ENCODE measurements at places on chromosomes 16 and 17.

- DNase-seq, result no peak
Observed at GRCh38 chr17:1931844-1932579, 93.1 kb downstream of the RTN4RL1 start.

DNA sequence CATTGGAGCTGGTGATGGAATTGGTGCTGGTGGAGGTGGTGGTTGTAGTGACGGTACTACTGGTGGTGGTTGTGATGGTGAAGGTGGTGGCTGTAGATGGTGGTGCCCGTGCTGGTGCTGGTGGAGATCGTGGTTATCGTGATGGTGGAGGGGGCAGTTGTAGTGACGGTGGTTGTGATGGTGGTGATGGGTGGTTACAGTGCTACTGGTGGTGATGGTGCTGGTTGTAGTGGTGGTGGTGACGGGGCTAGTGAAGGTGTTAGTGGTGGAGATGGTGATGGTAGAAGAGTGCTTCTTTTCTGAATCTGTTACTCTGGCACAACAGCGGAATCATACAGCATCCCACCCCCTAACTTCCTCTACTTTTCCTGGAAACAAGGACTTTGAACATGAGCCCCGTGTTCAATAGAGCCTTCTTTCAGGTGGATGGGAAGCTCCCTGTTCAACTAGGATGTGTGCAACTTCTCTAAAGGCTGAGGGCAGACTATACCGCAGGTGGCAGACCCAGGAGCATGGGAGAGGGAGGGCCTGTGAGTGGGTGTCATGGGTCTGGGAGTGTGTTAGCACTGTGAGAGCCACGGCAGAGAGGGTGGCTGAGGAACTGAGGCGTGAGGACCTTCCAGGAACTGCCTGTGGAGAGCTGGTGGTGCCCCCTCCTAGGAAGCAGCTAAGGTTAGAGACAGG, 8.2 kb downstream of the TBX21 start:
- DNase-seq, result no peak

- no peak for DNase-seq
Observed at GRCh38 chr17:80352991-80353665, 61.8 kb upstream of the ENDOV start.

- no peak for DNase-seq
Observed at GRCh38 chr17:80116921-80117380, 15.6 kb downstream of the GAA start.

DNA sequence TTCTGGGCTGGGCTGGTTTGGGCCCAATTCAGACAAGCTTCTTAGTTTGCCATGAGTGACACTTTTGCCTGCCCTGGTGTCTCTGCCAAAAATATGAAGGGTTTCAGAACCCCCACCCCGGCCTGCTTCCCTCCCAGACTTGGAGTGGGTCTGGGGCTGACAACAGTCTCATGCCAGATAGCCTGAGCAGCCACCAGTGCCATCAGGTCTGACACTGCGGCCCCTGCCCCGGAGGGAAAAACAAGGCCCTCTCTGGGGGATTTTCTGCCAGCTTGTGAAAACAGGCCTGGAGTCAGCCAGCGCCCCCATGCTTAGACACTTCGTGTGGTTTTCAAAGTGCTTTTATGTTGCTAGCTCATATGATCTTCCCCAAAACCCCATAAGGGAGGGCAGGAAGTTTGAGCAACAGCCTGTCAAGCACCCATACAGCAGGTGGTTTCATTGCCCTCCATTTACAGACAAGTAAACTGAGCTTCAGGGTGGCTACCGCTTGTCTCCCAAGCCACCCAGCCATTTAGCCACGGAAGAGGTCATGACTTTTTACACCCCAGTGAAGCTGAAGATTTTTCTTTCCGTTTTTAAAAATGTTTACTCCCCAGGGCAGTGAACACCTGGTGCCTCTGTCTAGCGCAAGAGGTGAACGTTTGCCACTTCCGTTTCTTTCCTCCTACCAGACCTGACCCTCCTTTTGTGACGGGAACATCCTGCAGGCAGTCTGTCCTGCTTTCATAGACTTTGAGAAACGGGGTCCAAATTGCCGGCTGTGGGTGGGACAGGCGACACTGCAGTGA, 300.6 kb downstream of the SEC14L1 start:
- no peak for DNase-seq

DNA sequence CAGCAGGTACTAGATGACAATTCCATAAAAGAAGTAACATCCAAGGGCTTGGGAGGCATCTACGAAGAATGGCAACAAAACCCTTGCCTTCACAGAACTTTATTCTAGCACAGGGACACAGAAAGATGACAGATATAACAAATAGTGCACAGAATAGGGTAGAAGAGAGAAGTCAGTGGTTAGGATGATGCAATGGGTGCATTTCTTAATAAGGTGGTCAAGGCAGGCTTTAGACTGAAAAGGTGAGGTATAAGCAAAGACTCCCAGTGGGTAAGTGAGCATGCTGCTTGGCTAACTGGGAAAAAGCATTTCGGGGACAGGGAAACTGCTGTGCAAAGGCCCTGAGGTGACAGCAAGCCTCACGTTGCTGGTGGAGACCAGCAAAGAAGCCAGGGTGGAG, 175.9 kb downstream of the XYLT1 start:
- no peak for DNase-seq

DNA sequence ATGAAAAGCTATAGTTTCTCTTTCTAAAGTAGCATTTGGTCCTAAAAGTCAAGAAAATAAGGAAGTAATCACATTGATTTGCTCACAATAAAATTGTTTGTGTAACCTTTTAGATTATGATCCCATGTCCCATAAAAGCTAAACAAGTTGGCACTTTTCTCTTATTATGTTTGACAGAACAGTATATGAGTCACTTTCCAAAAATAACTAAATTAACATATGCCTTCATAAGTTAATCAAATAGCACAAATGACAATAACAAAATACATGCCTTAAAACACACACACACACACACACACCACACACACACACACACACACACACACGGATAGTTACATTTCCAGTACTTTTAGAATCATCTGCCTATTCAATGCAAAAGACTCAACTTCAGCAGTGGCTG, 2.8 kb downstream of the MED13 start:
- no peak for DNase-seq
